ENCODE measurements at places on chromosomes 2 and 18.

- no peak for DNase-seq
Observed at GRCh38 chr2:161556440-161556839, 67.8 kb upstream of the SLC4A10 start.

- DNase-seq: no peak
Observed at GRCh38 chr18:48036226-48036625, 105.8 kb upstream of the SMAD2 start.

DNA sequence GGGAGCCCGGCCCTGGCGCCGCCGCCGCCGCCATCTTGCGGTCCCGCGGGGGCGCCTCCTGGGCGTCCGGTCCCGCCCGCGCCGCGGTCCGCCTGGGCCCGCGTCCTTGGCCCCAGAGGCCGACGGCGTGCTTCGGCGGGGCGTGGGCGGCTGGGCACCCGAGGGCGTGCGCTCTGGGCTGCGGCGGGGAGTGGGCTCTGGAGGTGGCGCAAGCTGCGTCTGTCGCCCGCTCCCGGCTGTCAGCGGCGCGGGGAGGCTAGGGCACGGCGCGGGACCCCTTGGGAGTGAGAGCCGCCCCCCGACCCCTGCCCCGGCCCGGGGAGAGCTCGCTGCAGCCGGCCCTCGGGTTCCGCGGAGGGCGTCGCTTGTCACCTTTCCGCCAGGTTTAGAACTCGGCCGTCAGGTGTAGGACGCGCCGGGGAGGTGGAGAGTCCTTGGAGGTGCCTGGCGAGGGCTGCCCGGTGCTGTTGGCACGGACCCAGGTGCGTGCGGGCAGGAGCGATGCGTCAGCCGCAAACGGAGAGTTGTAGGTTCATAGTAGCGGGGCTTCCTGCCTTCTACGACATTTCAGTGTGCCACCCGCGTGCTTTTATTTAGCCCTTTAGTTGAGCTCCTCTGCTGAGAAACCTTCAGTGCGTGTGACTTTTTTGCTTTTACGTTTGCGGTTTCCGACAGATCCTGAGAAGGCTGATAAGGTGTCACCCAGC lies 921 bp downstream of the VAPA start:
- DNase-seq: peak; percentile 8

DNA sequence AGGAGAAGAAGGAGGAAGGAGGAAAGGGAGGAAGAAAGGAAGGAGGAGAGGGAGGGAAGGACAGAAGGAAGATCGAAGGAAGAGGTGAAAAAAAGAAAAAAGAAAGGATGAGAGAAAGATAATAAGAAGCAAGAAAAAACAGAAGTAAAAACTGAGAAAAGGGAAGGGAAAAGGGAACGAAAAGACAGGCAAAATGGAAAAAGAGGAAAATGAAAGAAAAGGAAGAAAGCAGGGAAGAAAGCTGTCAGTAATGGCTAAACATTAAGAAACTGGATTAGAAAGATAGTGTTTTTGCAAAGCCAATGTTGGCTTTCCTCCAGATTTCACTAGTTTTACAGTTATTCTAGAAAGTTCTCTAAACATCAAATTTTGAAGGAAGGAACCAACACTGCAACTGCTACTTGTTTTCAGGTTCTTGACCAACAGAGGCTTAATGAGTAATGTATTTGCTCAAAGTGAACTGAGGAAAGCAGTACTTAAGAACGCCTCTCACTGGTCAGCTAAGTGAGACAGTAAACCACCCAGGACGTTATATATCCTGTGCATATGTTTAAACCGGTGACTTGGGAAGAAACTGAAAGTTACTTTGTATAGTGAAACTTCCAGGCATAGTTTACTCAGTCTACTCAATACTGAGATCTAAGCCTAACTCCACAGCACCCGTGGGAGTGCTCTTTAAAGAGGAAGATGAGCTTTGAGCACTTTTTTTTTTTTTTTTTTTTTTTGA lies 286.2 kb upstream of the TRIB2 start:
- DNase-seq: no peak

GRCh38 chr2:239318151-239318611 lies 82.6 kb downstream of the HDAC4 start:
- no peak for DNase-seq

DNA sequence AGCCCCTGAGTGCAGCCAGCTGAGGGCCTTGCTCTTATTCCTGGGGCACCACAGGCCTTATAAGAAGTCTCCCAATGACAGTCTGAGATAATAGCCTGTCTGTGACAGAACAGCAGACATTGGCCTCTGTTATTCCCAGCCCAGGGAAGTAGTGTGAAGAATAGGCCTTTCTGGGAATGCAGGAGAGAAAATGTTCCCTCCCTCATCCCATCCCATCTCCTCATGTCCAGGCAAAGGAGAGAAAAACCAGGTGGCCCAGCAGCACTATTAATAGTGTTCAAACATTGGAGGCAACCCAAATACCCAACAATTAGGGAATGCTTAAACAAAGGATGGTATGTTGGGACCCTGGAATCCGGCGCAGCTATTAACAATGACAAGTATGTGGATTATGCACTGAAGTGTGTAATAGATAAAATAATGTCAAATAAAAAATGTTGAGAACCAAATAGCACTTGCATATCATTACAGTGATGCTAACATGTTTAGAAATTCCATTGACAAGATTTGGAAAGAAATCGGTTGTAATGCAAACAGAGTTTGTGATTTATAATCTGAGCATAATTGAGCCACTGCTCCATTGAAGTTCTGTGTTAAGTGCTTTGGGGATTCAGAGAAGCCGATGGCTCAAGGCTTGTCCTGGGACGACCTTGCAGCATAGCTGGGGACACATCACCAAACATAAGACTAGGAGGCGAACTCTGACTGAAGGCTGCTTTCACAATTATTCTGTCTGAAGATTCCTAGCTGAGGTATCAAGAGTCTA lies 69.3 kb downstream of the LBH start:
- no peak for DNase-seq

DNA sequence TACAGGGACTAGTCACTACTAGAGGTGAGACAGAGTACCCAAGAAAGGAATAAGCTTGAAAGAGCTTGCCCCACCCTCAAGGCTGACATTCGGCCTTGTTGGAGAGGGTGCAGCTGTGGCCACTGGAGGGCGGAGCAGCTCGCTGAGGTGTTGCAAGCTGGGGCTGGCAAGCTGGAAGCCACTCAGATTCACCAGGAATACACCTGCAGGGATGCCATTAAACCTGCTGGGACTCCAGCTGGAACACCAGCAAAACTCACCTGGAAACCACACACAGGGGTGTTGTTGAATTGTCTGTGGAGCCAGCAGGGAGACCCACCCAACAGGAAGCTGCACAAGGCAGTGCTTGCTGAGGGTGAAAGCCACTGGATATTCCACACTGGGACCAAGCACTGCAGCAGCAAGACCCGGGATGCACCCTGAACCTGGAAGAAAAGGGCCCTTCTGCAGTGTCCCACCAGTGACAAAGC lies 26.1 kb downstream of the KCTD18 start:
- DNase-seq: no peak

DNA sequence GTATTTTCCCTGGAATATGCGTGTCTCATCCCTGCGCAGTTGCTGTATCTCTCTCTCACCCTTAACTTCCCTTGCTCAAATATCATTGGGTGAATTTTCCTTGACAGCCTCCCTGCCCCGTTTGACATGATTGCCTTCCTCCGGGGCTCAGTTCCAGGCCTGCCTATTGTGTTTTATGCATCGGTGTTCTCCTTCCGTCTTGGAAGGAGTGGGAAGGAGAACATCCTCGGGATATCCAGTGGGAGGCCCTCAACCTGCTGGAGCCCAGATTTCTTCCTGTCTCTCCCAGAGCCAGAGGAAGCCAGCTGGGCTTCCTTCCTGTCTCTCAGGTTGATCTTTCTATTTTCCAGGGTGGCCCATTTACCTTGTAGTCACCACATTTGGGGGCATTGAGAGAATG lies 434.7 kb upstream of the HS6ST1 start:
- no peak for DNase-seq

DNA sequence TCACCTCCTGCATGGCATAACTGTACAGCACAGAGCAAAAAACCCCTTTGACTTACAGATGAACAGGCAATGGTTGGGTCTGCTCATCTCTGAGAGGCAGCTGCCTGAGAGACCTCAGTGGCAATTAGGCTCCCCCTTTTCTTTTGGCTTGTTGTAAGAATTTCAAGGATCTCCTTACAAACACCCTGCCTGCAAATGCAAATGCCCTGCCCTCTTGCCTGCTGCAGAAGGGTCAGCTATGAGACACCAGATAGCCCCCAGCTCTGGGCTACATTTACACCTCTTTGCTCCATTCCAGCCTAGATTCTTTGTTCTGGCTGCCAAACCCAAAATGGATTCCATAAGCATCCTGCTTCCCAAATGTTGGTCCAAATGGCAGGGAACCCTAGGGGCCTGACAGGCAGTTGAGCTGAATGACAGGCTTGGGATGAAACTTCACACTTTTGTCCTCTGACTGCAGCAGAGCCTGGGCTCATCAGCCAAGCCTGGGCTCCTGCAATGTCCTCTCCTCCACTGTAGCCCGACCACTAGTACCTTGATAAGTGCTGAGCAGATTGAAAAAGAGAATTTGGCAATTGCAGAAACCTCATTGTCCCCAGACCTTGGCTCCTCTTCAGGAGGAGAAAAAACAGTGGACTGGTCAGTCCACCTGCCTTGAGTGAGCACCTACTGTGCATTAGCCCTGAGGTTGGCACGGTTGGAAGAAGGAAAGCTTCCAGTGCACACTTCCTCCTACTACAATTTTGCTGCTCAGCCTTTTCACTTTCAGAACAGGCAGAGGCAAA lies 678.3 kb downstream of the BCL11A start:
- no peak for DNase-seq

- DNase-seq: no peak
Observed at GRCh38 chr2:215631696-215632095, 195.8 kb upstream of the FN1 start.

DNA sequence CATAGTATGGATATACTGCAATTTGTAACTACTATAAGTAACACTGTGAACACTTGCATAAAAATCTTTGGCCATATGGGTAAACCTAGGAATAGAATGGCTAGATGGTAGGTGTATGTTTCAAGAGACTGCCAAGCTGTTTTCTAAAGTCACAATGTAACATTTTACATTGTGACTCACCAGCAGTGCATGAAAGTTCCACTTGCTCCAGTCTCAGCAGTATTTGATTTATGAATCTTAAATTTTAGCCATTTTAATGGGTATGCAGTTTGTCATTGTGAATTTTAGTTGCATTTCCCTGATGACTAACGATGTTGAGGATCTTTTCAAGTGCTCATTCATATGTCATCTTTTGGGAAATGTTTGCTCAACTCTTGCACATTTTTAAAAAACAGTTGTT lies 86.1 kb downstream of the FARSB start:
- DNase-seq: no peak

DNA sequence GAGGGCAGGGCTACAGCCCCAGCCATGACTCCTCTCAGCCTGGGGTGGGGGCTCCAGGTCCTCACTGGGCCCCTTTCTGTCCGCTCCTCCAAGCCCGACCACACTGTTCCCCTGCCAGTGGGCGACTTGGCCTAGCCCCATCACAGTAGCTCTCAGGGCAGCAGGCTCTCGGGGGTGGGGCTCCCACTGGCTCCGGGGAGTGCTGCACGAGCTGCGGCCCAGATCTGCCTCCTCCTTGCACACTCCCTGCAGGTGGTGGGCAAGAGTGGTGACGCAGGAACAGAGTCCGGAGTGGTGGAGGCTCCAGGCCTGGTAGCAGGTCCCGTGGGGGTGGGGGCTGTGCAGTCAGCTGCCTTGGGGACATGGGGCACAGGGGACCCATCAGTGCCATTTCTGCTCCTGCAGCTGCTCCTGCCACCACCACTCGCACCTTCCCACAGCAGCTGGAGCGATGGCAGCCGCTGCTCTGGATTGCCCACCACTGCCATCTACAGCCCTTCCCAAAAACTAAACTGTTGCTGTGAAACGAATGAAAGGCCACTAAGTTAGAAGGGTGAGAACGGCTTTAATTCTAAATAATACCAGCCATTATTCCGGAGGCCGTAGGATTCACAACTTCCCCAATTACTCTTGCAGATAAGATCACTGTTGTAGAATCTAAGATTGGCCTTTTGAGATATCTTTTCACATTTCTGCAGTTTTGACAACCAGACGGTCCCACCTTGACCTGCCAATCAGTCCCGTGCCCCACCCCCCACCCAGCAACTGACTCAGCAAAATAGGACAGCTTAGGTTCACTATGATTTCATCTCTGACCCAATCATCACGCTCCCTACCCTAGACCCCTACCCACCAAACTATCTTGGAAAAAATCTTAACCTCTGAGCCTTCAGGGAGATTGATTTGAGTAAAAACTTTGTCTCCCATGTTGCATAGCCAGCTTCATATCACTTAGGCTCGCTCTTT lies 530.2 kb downstream of the DCC start:
- DNase-seq: peak; percentile 14

DNA sequence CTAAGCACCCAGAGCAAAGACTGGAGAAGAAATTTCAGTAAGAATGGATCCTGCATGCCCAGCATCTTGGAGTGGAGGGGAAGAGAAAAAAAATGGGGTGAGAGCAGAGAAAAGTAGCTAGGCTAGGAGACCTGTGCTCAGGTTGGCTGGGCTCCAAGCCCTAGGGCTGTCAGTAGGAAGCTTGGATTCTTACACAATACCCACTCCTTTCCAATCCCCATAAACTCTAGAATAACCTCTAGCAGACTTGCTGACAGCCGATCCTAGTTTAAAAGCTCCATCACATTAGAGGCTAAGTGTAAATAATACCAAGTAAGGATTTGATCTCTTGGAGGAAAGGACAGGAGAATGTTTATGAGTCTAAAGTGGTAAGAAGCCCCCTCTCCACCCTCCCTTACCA lies 46.2 kb upstream of the NABP1 start:
- DNase-seq: no peak

Measured in NCI-H1092 (cell line).